Activated T-cell treated with anti-CD3 and anti-CD28 coated beads for 24 hours (primary cell): ENCODE measurements at places on chromosomes 6 and 20.

DNA sequence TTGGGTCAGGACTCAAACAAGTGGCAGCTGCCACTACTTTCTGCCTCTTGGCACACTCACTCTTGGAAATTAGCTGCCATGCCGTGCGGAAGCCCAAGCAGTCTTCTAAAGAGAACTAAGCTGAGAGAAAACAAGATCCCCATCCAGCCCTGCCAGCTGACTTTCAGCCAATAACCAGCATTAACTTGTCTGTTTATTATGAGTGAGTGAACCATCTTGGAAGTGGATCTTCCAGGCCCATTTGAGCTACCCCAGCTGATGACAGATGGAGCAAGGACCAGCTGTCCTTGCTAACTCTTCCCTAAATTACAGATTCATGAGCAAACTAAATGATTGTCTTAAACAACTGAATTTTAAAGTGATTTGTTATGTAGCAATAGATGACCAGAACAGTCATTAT, 73.9 kb upstream of the RBM24 start:
- no peak for DNase-seq

DNA sequence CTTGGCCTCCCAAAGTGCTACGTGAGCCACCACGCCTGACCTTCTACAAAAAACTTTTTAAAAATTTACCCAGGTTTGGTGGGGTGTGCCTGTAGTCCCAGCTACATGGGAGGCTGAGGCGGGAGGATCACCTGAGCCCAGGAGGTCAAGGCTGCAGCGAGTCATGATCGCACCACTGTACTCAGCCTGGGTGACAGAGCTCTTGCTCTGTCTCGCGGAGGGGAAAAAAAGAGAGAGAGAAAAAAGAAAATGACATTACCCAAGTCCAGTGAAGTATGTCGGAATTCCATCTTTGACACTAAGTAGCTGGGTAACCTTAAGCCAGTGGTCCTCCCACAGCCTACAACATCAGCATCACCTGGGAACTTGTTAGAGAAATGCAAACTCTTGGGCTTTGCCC, 18.8 kb upstream of the MAP1LC3A start:
- no peak for DNase-seq

DNA sequence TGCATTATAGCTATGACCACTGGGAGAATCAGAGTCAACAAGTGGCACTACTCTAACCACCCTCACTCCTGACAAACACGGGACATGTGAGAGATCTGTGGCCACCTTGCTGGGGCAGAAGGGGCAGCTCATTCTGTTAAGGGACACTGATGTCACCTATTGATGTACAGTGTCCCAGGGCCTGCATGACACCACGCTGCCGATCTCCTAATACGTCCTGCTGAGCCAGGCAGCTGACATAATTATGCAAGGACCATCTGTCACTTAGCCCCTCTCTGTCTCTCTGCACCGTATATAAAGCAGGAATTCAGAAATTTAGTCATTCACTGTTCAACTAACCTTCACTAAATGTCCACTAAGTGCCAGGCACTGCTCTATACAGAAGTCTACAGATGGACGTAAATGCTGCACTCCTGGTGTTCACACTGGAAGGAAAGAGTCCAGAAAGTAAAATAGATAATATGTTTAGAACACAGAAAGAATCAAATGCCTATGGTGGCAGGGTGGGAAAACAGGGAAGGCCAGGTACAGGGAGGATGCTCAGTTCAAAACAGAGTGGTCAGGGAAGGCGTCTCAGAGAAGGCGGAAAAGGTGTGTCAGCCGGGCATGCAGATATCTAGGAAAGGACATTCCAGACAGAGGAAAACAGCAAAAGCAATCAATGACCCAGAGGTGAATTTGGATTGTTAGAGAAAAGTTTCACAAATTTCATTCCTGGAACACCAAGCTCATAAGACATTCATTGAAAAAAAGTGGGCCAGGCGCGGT, 173.8 kb downstream of the ZNF217 start:
- DNase-seq = no peak

DNA sequence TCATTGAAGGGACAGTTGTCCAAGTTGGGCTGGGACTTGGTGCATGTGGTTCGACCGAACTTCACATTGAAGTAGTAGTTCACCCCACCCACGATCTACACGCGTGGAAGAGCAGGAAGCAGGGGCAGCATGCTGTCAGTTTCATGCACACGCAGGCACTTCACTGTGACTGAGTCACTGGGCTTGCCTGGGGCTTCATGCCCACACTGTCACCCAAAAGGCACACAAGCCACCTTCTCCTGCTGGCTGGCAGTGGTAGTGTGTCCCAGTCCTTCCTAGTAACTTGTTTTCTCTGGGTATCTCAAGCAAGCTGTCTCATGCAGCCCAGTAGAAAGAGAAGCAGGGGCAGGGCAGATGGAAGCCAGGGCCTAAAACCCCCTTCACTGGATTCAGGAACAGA, 2.0 kb downstream of the CST5 start:
- no peak for DNase-seq

DNA sequence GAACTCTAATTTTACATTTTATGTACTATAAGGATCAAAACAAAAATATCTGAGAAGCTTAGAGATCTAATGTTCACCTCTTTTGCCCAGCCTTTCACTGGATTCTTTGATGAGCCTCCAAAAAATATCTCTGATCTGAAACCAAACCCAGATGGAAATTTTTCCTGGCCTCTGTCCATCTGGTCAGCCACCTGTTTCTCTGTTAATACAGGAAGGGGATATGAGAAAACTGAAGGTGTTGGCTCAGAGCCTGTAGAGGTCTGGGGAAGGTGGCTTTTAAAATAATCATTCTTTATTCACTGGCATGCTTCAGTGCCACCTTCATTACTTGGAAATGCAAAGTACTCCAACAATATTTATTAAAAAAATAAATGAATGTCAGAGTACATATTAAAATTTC, 8.5 kb upstream of the MCM3 start:
- no peak for DNase-seq

GRCh38 chr6:34308483-34308882, 59.7 kb upstream of the SMIM29 start:
- no peak for DNase-seq

- DNase-seq = no peak
These were observed 321.5 kb upstream of the JARID2 start for GRCh38 chr6:14924126-14925024.

DNA sequence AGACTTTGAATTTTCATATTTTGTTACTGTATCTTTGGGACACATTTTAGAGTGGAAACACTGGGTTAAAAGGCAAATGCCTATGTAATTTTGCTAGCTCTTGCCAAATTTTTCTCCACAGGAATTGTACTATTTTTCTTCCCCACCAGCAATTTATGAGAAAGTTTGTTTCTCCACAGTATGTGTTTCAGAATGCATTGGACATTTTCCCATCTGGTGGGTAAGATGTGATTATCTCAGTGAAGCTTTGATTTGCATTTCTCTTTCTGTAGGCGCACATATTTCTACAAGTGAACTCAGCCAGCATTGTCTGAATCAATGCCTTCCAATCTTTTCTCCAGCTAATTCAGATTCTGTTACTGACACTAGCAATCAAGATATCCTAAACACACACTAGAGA, 157.8 kb downstream of the RCAN2 start:
- no peak for DNase-seq

DNA sequence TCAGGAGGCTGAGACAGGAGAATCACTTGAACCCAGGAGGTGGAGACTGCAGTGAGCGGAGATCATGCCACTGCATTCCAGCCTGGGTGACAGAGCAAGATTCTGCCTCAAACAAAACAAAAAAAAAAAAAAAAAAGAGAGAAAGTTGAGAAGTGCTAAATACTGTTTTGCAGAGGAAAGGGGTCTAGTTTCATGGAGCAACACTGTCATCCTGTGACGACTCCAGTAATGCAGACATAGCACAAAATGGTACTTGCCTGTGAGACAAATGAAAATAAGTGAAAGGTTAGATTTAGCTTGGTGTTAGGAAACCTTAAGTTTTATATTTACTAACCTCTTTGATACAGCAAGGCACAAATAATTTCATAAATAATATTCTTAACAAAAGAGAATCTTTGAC, 29.7 kb downstream of the CEP162 start:
- DNase-seq = no peak

- no peak for DNase-seq
These were observed 425.5 kb downstream of the CBLN4 start for GRCh38 chr20:55579802-55580201.

DNA sequence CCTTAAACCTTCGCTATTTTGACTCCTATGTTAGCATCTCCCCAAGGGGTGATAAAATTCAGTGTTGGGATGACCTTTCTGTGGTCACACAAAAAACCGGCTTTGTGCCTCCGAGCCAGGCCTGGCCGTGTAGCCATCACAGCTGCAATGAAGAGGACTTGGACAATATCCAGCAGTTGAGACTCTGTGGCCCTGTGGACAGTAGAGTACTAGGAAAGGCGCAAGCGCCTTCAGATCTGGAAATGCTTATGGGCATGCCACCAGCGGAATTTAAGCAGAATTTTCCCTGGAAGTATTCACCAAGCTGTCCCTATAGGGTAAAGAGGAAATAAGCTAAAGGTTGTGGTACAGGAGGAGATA, 63.3 kb upstream of the SLC2A12 start:
- no peak for DNase-seq

DNA sequence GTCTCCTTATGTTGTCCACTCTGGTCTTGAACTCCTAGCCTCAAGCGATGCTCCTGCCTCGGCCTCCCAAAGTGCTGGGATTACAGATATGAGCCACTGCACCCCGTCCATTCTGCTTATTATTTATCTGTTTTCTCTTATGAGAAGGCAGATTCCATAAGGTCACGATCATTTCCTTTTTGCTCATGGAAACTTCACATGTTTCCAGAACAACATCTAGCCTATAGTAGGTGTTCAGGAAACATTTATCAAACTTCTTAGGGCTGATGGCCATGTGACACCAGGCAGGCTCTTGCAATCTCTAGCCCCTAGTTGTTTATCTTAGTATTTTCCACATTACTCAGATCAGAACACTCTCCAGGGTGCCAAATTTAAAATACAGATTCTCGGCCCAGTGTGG, 61.2 kb downstream of the ZFP64 start:
- DNase-seq = no peak

GRCh38 chr6:117677553-117678141, 2.4 kb downstream of the NUS1 start:
- no peak for DNase-seq

GRCh38 chr6:34462551-34462971, 3.3 kb upstream of the PACSIN1 start:
- DNase-seq = no peak

DNA sequence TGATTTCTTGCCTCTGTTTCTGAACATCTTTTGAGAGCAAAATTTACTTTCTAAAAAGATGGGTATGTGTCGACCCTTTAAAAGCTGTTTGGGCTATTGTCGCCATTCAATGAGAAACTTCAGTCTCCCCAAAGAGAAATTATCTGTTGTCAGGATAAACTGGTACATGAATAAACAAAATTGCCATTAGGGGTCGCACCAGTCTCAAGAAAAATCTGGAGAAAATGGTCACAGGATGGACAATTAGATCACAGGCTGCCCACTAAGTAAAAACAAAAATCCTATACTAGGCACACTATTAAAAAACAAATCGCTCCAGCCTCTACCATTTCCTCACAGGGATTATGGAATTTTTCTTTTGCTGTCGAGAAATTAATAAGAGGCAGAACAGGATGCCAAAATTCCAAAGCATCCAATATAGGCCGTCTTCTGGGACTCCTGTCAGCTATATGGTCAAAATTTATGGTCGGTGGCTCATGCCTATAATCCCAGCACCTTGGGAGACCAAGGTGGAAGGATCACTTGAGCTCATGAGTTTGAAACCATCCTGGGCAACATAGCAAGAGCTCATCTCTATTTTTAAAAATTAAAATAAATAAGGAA, 5.5 kb upstream of the HLA-E start:
- no peak for DNase-seq

DNA sequence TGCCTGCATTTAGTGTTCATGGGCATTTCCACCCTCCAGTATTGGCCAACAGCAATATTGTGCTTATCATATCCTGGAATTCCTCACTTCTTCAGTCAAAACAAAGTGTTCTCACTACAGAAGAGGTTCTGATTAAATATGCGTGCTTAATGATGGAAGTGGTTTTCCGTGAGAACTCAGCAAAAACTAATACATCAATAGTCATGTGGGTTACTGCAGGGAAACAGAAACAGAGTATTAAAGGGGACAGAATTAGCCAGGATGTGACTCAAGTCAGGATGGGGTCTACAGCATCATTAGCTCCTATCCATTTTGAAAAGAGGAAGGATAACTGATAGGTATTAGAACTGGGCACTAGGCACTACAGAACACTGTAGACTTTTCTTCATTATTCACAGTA, 384.6 kb downstream of the CDKAL1 start:
- no peak for DNase-seq

- DNase-seq = no peak
These were observed 272.5 kb upstream of the SOX4 start for GRCh38 chr6:21321076-21321475.

- no peak for DNase-seq
These were observed 48.1 kb downstream of the RIPOR2 start for GRCh38 chr6:24887545-24888140.

DNA sequence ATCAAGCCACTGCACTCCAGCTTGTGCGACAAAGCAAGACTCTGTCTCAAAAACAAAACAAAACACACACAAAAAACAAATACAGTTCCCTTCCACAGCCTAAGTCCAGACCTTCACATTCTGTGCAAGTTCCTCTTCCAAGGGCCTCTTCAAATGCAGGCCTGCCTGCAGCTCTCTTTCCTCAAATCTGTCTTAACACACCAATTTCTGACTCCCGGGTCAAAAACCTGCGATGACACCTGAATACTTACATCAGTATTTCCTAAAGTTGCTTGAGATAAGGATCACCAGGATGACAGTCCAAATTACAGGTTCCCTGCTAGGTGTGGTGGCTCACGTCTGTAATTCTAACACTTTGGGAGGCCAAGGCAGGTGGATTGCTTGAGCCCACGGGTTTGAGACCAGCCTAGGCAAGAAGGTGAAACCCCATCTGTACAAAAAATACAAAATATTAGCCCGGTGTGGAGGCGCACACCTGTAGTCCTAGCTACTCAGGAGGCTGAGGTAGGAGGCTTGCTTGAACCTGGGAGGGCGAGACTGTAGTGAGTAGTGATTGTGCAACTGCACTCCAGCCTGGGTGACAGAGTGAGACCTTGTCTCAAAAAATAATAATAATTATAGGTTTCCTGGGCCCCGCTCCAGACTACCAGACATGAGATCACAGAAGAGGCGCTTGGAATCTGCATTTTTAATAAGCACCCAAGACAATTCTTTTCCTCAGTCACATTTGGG, 8.8 kb upstream of the PARD6B start:
- no peak for DNase-seq

- DNase-seq = no peak
These were observed 6.8 kb downstream of the NFATC2 start for GRCh38 chr20:51535674-51536073.
